ENCODE measurements at places on chromosomes 2 and 18. TPM values are rescaled to one million over a fixed set of nuclear protein-coding genes. Genes with fewer than 3 reads are reported as not detected.
A peak's percentile ranks its signal among the peaks of the same experiment; 100 is the strongest.

GRCh38 chr2:158776231-158776630, 18.9 kb upstream of the DAPL1 start:
- no peaks in the 10 kb centered on the region for H3K36me3 ChIP-seq
- no peak overlapping the region for H3K27ac ChIP-seq
- no peak for DNase-seq
- H3K27me3 ChIP-seq, result no peaks in the 10 kb centered on the region
- H3K4me1 ChIP-seq, result peaks cover 9% of the 10 kb centered on the region

DNA sequence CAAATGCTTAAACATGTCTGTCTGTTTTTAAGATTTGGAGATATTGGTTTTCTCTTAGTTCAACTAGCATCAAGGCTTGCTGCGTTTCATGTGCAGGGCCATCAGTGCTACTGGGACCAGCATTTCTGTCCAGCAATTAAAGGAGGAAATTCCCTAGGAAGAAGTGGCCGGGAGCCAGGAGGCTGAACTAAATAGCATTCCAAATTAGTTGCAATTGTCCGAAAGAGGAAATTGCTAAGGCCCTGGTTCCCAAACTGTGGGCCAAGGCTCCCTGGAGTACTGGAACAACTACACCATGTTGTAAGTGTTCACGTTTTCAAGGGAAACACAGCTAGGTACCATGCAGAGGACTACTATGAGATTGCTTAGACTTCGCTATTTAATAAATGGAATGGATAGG, 257.9 kb downstream of the PTPRM start:
- no peak overlapping the region for H3K4me3 ChIP-seq
- H3K27me3 ChIP-seq, result no peaks in the 10 kb centered on the region
- no peaks in the 10 kb centered on the region for H3K36me3 ChIP-seq
- no peak overlapping the region for H3K27ac ChIP-seq
- H3K4me1 ChIP-seq, result peaks cover 7% of the 10 kb centered on the region

- H3K4me1 ChIP-seq, result no peaks in the 10 kb centered on the region
- H3K27me3 ChIP-seq, result peaks cover 19% of the 10 kb centered on the region
- H3K36me3 ChIP-seq, result no peaks in the 10 kb centered on the region
- DNase-seq, result no peak
- no peak overlapping the region for H3K27ac ChIP-seq
- no peak overlapping the region for H3K4me3 ChIP-seq
These were observed 18.9 kb upstream of the ITGA4 start for GRCh38 chr2:181438261-181438660.

- H3K4me1 ChIP-seq, result peaks cover 58% of the 10 kb centered on the region
- no peak for DNase-seq
- H3K27me3 ChIP-seq, result no peaks in the 10 kb centered on the region
- no peaks in the 10 kb centered on the region for H3K36me3 ChIP-seq
- H3K4me3 ChIP-seq, result peak overlapping the region; percentile 4
These were observed 437.4 kb downstream of the MEIS1 start for GRCh38 chr2:66872081-66872985.

- H3K4me3 ChIP-seq, result no peak overlapping the region
- no peak overlapping the region for H3K27ac ChIP-seq
- H3K36me3 ChIP-seq, result no peaks in the 10 kb centered on the region
These were observed 166.5 kb downstream of the MTX2 start for GRCh38 chr2:176435729-176436128.

The UCN gene
- 3.1 TPM for total RNA-seq

The PDE1A gene
- 1.9 TPM for total RNA-seq

GRCh38 chr2:234708091-234708683, 211.3 kb upstream of the ARL4C start:
- H3K27ac ChIP-seq, result no peak overlapping the region
- no peak overlapping the region for H3K4me3 ChIP-seq
- H3K36me3 ChIP-seq, result no peaks in the 10 kb centered on the region
- DNase-seq, result no peak

- DNase-seq, result no peak
- H3K4me1 ChIP-seq, result peaks cover 23% of the 10 kb centered on the region
- H3K36me3 ChIP-seq, result peaks cover 7% of the 10 kb centered on the region
- H3K27me3 ChIP-seq, result no peaks in the 10 kb centered on the region
- no peak overlapping the region for H3K4me3 ChIP-seq
- no peak overlapping the region for H3K27ac ChIP-seq
These were observed 29.4 kb downstream of the SPRED2 start for GRCh38 chr2:65402780-65403528.

The OSBPL6 gene
- total RNA-seq, result 3.1 TPM

- no peak overlapping the region for H3K27ac ChIP-seq
- no peak for DNase-seq
- H3K36me3 ChIP-seq, result peaks cover 5% of the 10 kb centered on the region
- H3K4me1 ChIP-seq, result peaks cover 13% of the 10 kb centered on the region
- H3K27me3 ChIP-seq, result no peaks in the 10 kb centered on the region
These were observed 270.3 kb downstream of the ATAD2B start for GRCh38 chr2:23656597-23656973.

DNA sequence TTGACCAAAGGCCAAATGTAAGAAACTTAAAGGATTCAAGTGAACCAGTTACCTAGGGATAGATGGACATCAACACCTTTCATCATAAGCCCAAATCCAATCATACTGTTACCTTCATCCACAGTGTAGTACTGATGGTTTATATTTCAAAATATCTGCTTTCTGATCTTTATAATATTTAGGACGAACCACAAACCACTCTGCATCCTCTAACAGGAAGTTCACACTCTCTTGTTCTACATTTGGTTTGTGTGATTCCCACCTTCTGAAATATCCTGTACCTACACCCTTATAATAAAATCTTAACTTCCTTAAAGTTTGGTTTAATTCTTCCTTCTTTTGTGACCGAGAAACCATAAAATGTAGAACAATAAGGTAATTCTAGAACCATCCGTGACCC, 535.7 kb upstream of the CHAC2 start:
- no peak overlapping the region for H3K27ac ChIP-seq
- no peaks in the 10 kb centered on the region for H3K36me3 ChIP-seq
- peaks cover 26% of the 10 kb centered on the region for H3K4me1 ChIP-seq
- no peak overlapping the region for H3K4me3 ChIP-seq
- H3K27me3 ChIP-seq, result no peaks in the 10 kb centered on the region

The SOX11 gene
- 46.2 TPM for total RNA-seq

- no peaks in the 10 kb centered on the region for H3K27me3 ChIP-seq
- no peak overlapping the region for H3K4me3 ChIP-seq
- no peaks in the 10 kb centered on the region for H3K4me1 ChIP-seq
- H3K27ac ChIP-seq, result no peak overlapping the region
- H3K36me3 ChIP-seq, result peaks cover 4% of the 10 kb centered on the region
These were observed 402.3 kb downstream of the TGIF1 start for GRCh38 chr18:3852321-3852720.

DNA sequence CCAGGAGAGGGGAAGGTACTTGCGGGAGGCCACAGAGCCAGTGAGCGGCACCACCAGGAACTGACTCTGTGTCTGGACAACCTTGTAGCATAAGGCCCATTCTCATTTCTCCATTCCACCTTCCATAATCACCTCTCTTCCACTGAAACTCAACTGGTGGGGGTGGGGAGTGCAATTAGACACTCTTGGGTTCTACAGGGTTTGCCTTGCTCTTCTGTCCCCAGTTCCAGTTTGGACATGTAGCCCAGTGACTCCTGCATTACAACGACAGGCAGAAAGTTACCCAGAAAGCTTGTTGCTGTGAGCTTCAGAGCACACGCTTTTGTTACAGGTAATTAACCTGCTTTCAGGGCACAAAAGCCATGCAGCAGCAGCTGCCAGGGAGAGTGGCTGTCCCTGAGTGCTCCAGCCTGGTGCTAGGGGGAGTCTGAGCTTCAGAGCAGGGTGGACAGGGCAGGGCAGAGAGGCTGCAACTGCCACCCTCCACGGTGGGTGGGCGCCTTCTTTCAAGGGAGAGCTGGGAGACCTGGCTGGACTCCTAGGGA, 65.2 kb downstream of the COPS8 start:
- peaks cover 9% of the 10 kb centered on the region for H3K4me1 ChIP-seq
- H3K4me3 ChIP-seq, result no peak overlapping the region
- H3K27me3 ChIP-seq, result no peaks in the 10 kb centered on the region

DNA sequence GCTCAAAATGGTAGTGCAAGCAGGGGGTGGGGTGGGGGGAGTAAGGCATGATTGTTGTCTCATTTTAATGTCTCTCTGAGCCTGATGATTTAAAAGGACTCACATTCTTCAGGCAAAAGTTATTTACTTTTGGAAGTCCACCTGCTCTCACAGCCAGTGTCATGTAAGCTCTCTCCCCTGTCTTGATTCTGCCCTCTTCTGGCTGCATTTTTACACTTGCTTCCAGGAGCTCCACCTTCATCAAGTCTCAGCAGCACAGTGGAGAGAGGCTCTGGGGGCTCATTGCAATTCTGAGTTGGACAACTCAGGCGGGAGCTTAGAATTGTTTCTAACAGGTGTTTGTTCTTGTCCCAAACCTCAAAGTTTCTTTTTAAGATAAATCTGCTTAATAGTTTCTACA, 39.2 kb downstream of the GNAL start:
- no peaks in the 10 kb centered on the region for H3K4me1 ChIP-seq
- H3K27ac ChIP-seq, result no peak overlapping the region
- peaks cover 16% of the 10 kb centered on the region for H3K27me3 ChIP-seq
- no peak overlapping the region for H3K4me3 ChIP-seq
- no peak for DNase-seq
- H3K36me3 ChIP-seq, result peaks cover 2% of the 10 kb centered on the region

The GLI2 gene
- 67.0 TPM for total RNA-seq

- no peak overlapping the region for H3K4me3 ChIP-seq
- no peak overlapping the region for H3K27ac ChIP-seq
- no peaks in the 10 kb centered on the region for H3K27me3 ChIP-seq
- DNase-seq, result no peak
- no peaks in the 10 kb centered on the region for H3K36me3 ChIP-seq
These were observed 379.1 kb upstream of the FIGN start for GRCh38 chr2:164114937-164115336.

DNA sequence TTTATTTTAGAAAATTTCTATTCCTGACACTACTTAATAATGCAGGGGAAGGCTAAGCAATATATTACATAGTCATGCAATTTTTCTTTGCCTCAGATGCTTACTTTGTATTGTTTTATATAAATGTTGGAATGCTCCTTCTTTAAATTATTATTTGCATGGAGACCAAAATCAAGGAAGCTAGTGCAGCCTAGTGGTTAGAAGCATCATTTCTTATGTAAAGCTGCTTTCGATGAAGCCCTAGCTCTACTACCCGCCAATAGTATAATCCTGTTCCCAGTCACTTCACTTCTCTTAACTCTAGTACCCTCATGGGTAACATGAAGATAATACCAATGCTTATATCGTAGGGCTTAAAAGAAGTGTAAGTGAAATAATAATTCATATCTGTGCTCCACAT, 198.9 kb downstream of the LRATD1 start:
- H3K27ac ChIP-seq, result no peak overlapping the region
- H3K4me3 ChIP-seq, result no peak overlapping the region
- no peaks in the 10 kb centered on the region for H3K27me3 ChIP-seq
- H3K36me3 ChIP-seq, result no peaks in the 10 kb centered on the region

The PTPN2 gene
- 38.7 TPM for total RNA-seq

GRCh38 chr2:199818026-199818425, 33.0 kb downstream of the FTCDNL1 start:
- peaks cover 3% of the 10 kb centered on the region for H3K4me1 ChIP-seq
- no peak overlapping the region for H3K4me3 ChIP-seq

The CRYGD gene
- total RNA-seq, result not detected

The C2orf78 gene
- not detected for total RNA-seq

DNA sequence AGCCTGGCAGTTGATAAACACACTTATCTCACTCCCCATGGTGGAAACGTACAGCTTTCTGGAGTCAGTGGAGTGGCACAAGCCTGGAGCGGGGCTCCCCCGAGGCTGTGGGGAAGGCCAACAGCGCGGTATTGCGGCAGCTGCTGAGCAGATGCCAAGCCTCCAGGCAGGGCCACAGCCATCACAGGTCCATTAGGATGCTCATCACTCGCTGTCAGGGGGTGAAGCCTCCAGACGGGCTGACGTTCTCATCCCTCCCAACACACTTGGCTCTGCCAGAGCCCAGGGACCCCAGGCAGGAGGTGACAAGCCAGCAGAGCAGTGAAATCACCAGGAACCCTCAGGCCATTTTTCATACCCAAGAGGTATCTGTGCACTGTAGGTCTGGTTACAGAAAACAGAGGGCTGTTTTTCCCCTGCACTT, 529.2 kb upstream of the KLHL29 start:
- H3K36me3 ChIP-seq, result no peaks in the 10 kb centered on the region
- peaks cover 1% of the 10 kb centered on the region for H3K27me3 ChIP-seq
- no peak overlapping the region for H3K27ac ChIP-seq
- DNase-seq, result no peak
- H3K4me3 ChIP-seq, result no peak overlapping the region

- H3K4me1 ChIP-seq, result no peaks in the 10 kb centered on the region
- H3K4me3 ChIP-seq, result no peak overlapping the region
- DNase-seq, result no peak
- no peak overlapping the region for H3K27ac ChIP-seq
- H3K27me3 ChIP-seq, result no peaks in the 10 kb centered on the region
- H3K36me3 ChIP-seq, result peaks cover 4% of the 10 kb centered on the region
These were observed 22.6 kb upstream of the FAP start for GRCh38 chr2:162265666-162266459.

The TMEM182 gene
- total RNA-seq, result 7.1 TPM

The L3MBTL4 gene
- 15.9 TPM for total RNA-seq

GRCh38 chr2:113240915-113241911, 37.5 kb downstream of the PAX8 start:
- no peak overlapping the region for H3K4me3 ChIP-seq
- DNase-seq, result no peak
- no peaks in the 10 kb centered on the region for H3K36me3 ChIP-seq
- H3K27ac ChIP-seq, result no peak overlapping the region

DNA sequence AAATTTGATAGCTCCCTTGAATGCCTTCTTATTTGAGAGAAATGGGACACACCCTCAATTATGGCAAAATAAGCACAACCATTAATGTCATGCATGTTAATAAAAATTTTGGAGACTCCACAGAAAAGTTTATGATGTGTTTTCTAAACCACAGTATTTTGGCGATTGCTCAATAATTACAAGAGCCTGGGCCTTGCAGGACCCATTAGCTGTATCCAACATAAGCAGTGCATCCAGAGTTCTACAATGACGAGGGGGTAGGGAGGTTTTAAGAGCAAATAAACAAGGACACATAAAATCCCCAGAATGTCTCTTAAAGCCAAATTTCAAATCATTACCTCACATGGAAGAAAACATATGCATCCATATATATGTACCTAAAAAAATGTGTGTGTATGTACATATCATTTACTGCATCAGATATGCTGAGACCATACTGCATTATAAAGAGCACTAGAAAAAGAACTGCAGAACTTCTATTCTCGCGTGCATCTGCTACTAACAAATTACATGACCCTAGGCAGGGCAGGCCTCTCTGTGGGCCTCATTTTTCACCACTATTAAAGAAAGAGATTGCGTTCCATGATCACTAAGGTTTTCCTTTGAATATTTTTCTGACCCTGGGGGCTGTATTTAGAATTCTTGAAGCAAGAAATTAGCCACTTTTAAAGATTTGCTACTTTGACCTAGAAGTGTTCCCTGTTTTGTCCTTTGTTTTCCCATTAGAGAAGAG, 38.0 kb downstream of the CMPK2 start:
- peaks cover 25% of the 10 kb centered on the region for H3K4me1 ChIP-seq
- no peak for DNase-seq
- no peaks in the 10 kb centered on the region for H3K27me3 ChIP-seq
- peak overlapping the region; percentile 91 for H3K27ac ChIP-seq
- peaks cover 16% of the 10 kb centered on the region for H3K36me3 ChIP-seq
- H3K4me3 ChIP-seq, result peak overlapping the region; percentile 9

The BAZ2B gene
- 135 TPM for total RNA-seq

- no peaks in the 10 kb centered on the region for H3K27me3 ChIP-seq
- peaks cover 3% of the 10 kb centered on the region for H3K36me3 ChIP-seq
- H3K4me3 ChIP-seq, result no peak overlapping the region
- no peak for DNase-seq
- H3K4me1 ChIP-seq, result peaks cover 10% of the 10 kb centered on the region
- H3K27ac ChIP-seq, result no peak overlapping the region
These were observed 73.6 kb downstream of the ASAP2 start for GRCh38 chr2:9280224-9280623.

- peaks cover 3% of the 10 kb centered on the region for H3K36me3 ChIP-seq
- no peaks in the 10 kb centered on the region for H3K27me3 ChIP-seq
- peaks cover 32% of the 10 kb centered on the region for H3K4me1 ChIP-seq
- H3K27ac ChIP-seq, result no peak overlapping the region
- no peak for DNase-seq
These were observed 9.9 kb upstream of the ZEB2 start for GRCh38 chr2:144529841-144530240.

Data from mesothelial cell of epicardium (in vitro differentiated cells).